ENCODE measurements at places on chromosomes 7 and 10.

- no peak for DNase-seq
Observed at GRCh38 chr10:34316154-34316553, 498.9 kb downstream of the PARD3 start.

DNA sequence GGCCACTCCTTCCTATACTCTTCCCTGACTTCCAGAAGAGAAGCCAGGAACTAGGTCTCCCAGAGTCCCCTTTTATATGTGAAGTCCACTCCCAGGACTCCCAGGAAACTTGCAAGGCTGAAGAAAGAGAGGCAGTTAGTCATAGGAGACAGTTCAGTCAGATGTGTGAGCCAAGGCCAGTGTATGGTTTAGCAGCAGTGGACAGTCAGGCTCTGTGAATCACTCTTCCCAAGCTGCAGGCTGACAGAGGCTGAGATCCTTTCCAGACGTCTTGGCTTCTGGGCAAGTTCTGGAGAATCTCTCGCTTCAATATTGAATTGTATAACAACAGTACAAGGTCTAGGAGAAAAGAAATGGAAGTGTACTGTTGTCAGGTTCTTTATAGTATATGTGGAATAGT is 26.9 kb downstream of the BLVRA start:
- DNase-seq = no peak

DNA sequence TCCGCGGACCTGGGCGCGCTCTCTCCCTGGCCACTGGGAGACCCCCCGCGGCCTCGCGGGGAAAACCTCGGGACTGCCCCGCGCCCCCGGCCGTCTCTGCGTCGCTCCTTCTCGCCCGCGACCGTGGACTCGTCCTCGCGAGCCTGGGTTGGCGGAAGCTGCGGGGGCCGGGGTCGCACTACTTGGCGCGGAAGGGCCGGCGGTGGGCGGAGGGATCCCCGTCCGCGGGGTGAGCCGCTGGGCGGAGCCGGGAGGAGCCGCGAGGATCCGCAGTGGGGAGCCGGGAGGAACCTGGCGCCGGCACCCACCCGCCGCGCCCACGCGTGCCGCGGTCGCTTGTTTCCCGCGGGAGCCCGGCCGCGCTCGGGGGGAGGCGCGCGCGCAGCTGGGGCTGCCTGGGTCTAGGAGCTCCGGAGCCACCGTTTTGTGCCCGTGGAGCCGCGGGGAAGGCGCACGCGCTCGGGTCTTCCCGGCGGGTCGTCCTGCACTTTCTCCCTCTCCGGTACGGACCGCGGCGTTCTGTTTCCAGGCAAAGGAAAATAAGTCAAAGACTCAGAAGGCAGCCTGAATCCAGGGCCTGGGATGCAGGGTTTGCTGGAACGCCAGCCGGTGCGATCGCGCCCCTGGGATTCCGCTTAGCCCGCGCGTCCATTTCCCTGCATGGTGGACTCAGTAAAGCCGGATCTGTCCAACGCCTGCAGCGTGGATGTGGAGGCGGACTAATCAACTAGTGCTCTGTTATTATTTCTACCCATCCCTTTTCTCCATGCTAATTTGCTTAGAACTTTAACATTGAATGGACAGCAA is 28.7 kb upstream of the KMT2C start:
- DNase-seq = peak; percentile 48

DNA sequence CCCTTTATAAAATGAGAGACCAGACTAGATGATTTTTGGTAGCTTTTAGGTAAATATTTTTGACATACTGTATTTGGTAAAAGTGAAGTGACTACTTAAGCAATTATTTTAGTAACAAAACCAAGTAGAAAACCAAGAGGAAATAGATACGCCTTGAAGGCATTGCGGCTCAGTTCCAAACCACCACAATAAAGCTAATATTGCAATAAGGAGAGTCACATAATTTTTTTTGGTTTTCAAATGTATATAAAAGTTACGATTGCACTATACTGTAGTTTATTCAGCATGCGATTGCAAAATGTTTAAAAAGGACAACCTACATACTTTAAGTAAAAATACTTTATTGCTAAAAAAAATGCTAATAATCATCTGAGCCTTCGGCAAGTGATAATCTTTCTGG is 581.7 kb upstream of the POT1 start:
- DNase-seq = no peak

- DNase-seq = no peak
Observed at GRCh38 chr10:32143302-32143847, 87.2 kb upstream of the KIF5B start.

DNA sequence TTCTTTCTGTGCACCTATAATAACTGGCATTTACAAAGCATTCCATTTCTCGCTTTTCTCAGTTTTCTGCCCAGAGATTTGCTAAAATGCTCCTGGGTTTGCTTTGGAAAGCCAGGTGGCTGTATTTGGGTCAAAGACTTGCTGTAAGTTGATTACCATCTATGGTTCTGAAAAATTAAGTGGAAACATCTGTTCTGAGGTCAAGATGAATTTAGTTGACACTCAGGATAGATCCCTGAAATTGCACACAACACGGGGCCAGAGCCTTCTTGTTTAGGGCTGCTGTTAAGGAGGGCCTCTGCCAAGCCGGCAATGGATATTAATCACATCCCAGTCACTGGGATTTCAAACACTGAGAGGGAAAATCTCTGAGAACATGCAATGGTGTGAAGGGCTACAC is 111.6 kb upstream of the GLI3 start:
- no peak for DNase-seq

- DNase-seq = no peak
Observed at GRCh38 chr7:41051535-41051934, 651.4 kb downstream of the INHBA start.

DNA sequence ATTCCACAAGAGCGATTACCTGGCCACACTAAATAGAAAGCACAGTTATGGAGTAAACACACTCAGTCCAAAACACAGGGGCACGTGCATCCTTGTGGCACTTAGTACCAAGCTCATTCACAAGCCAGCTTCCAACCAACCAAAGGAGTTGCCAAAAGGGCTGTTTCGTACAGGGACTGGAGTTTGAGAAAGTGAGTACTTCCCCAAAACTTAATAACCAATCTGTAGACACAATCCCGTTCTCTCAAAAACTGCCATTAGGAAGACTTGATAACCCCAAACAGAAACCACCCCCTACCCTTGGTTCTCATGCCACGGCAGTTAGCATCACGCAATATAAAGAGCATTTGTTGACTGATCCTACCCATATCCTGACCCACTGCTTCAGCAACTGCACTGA is 166.2 kb upstream of the ASAH2 start:
- DNase-seq = no peak

- no peak for DNase-seq
Observed at GRCh38 chr7:158275711-158276413, 311.8 kb downstream of the PTPRN2 start.

DNA sequence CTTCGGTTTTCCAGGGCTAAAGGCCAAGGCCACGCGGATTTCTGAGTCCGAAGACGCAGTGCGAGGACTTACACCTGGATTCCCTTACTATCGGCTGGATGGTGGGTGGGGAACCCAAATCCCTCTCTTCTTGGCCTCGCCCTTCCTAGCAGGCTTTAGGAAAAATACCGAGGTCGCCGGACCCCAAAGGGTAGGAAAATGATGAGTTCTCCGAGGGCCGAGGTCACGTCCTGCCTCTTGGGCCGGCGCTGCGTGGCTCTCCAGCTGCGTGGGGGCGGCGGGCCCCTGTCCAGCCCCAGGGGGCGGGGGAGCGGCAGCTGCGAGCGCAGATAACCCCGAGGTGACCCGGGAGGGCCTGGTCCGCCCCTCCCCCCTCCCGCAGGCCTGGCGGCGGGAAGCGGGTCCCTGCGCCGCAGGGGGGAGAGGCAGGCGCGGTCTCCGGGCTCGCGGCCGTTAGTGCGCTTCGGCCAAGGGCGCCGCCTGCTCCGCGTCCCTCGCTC is 805 bp upstream of the HMX3 start:
- DNase-seq = no peak

DNA sequence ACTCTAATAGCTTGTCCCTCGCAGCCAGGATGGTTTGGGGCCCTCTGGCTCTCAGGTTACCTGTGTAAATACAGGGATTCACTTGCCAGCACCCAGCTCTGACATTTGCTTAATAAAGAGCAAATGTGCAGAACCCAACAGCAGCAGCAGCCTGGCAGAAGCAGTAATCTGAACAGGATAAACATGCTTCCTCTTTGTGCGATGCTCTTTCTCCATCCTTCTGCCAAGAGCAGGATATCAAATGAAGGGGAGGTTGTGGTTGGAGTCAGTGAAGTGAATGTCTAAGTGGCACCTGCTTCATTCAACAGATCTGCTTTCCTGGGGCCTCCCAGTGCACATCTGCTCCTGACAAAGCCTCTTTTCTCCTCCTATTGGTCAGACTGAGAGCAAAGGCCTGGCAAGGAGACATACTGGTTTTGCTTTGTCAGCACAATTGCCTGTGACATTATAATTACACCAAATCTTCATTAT is 130.3 kb downstream of the NRF1 start:
- no peak for DNase-seq

DNA sequence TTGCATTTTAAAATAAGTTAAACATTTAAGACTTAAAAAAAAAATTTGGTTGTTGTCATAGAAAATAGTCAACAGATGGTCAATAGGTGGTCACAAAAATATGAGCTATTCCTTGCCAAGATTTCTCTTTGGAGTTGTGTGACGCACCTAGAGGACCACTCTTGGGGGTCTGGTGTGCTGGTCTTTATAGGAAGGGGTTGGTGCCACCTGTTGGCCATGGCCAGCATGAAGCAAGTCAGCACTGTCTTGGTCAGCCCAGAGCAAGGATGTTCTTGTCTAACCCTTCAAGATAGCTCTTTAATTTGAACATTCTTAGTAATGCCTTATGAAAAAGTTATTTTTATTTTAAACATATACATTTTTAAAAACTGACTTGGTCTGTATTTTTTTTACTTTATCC is 267.9 kb upstream of the CNTNAP2 start:
- no peak for DNase-seq

DNA sequence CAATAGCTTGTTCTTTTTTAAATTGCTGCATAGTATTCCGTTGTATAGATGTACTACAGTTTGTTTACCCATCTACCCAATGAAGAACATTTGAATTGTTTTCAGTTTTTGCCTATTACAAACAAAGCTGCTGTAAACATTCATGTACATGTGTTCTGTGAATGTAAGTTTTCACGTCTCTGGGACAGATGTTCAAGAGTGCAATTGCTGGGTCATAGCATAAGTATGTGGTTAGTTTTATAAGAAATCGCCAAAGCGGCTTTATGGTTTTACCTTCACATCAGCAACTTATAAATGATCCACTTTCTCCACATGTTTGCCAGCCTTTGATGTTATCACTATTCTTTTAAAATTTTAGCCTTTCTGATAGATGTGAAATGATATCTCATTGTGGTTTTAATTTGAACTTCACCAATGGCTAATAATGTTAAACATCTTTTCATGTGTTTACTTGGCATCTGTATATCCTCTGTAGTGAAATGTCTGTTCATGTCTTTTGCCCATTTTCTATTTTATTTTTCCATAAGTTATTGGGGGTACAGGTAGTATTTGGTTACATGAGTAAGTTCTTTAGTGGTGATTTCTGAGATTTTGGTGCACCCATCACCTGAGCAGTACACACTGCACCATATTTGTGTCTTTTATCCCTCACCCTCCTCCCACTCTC is 73.5 kb downstream of the TBXAS1 start:
- no peak for DNase-seq

DNA sequence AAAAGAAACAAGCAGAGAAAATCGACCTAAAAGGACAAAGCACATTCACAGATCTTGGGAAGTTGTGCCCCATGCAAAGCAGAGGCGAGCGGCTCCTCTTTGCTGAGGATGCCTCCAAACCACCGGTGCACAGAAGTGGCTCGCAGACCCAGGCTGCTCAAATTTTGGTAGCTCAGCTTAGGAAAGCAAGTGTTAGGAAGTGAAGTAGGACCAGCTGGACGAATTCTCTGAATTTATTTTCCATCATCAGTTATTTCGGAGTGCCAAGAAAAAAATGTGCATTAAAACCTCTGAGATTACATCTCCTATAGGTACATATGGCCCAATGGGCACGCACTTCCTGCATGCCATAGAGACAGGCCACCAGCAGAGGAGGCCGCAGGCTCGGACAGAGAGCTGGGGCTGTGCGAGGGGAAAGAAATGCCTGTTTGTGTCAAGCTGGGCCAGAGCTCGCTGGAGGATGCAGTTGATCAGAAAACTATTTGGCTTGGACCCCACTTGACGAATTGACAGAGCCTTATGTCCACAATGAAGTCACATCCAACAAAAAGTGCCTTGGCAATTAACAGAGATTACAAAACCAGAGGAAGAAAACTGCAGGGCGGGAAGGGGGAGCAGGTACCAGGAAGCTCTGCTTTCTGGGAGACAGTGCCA is 122.3 kb upstream of the LYZL2 start:
- DNase-seq = peak; percentile 32

DNA sequence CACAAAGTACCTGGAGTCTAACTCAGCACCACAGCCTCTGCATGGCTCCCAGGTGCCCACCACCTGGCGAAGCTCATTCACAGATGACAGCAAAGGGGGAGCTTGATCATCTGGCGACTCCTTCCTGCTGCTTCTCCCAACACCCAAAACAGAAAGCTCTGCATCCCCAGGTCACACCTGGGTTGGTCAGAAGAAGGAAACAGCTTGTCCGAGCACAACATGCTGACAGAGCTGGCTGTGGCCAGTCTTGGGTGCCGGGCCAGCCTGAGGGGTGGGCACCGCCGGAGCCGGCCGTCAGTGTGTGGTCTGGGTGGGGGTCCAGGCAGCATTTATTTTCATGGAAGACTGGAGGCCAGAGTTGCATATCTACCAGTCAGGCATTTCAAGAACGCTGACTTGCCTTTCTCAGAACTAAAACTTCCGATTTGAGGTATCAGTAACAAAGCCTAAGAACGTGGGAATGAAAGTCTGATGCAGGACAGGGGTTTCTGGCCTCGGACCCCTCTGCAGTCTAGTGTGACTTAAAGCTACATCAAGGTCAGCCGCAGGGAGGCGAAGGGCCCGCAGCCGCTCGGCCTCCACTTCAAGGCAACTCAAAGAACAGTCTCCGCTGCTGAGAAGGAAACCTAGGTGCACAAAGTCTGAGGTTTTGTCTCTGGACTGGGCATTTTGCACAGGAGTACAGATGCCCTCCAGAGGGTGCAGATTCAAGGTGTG is 109.6 kb downstream of the CYTH3 start:
- no peak for DNase-seq

GRCh38 chr7:13540429-13540828 is 449.0 kb downstream of the ETV1 start:
- DNase-seq = no peak

DNA sequence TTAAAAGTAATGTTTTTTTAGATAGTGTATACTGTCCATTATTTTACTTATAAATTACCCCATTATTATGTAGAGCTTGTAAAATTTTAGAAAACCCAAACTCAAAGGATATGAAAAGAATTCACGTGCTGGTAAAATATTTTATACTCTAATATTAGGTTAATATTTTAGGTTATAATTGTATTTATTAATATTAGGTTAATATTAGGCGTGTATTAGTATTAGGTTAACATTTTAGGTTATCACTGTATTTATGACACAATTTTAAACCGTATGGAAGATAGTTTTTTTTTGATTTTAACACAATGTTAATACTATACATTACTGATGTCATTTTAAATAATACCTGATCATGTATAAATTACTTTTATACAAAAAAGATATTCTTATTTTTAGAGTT is 48.5 kb downstream of the ARL4A start:
- DNase-seq = no peak

GRCh38 chr10:36534471-36535002 is 590.9 kb upstream of the ANKRD30A start:
- DNase-seq = no peak

GRCh38 chr7:2490181-2490651 is 14.0 kb upstream of the GRIFIN start:
- DNase-seq = no peak

Data from effector CD4-positive, alpha-beta T cell (primary cell).